ENCODE measurements at places on chromosomes 3 and 15.
A peak's percentile ranks its signal among the peaks of the same experiment; 100 is the strongest.

DNA sequence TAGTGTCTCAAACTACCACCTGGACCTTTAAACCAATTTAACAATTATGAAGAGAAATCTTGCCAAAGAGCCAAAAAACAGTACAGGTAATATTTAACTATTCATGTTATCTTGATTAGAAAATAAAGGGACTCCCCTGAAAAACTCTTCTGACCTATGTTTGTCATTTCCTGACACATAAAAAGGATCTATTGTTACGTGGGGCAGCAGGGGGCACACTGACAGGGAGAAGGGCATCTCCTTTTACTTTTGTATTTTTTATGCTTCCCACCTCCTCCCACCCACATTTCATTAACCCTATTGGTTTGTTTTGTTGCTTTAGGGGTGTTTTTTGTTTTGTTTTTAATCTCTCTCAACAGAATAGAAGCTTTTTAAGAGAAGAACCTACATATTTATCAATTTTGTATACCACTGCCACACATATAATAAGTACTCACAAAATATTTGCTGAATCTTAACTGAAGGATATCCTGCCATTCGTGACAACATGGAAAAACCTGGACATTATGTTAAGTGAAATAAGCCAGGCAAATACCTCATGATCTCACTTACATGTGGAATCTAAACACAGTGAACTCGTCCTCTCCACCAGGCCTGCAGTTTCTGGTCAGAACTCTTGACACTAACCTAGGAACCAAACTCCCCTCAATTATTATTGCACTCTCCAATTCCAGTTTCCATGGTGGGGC, 17.7 kb downstream of the STAG1 start:
- no peak for DNase-seq

GRCh38 chr15:99104788-99105513, at the start of gene SYNM:
Gene SYNM (plus strand): TSS chr15:99105080. CDS start chr15:99105200, 120 bp downstream.
- peak; percentile 59 for DNase-seq

DNA sequence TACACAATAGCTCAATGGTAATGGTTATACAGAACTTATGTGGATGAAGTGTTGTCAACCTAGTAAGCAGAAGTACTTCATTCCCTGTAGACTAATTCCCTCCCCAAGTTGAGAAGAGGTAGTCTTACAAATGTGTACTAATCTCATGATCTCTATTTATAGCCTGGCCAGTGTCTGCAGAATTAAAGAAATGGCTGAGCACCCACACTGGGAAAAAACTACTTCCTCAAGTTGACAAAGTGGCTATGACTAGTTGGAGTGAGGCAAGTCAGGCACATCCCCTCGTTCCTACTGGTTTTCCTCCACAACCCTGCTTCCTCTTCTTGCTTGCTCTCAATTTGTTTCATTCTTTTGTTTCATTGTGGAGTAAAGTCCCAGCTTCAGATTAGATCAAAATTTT, 566.7 kb upstream of the ZNF717 start:
- DNase-seq = no peak

GRCh38 chr3:87329065-87329464, 52.7 kb upstream of the POU1F1 start:
- no peak for DNase-seq

- DNase-seq = no peak
Observed at GRCh38 chr3:48711727-48712126, 5.3 kb downstream of the IP6K2 start.

- DNase-seq = no peak
Observed at GRCh38 chr3:12907729-12908128, 66.4 kb upstream of the RPL32 start.

GRCh38 chr3:131717493-131717892, 214.7 kb upstream of the MRPL3 start:
- DNase-seq = no peak

DNA sequence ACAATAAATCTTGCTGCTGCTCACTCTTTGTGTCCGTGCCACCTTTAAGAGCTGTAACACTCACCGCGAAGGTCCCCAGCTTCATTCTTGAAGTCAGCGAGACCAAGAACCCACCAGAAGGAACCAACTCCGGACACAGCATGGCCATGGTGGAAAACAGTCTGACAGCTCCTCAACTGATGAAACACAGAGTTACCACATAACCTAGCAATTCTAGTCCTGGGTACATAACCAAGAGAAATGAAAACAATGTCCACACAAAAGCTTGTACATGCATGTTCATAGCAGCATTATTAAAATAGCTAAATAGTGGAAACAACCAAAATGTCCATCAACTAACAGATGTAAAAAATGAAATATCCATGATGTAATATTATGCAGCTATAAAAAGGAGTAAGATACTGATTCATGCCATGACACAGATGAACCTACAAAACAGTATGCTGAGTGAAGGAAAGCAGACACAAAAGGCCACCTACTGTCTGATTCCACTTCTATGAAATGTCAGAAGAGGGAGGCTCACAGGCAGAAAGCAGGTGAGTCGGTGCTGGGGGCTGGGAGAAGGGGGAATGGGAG, 36.8 kb downstream of the VGLL4 start:
- no peak for DNase-seq

GRCh38 chr3:117144853-117145252, 435.3 kb downstream of the TUSC7 start:
- no peak for DNase-seq

DNA sequence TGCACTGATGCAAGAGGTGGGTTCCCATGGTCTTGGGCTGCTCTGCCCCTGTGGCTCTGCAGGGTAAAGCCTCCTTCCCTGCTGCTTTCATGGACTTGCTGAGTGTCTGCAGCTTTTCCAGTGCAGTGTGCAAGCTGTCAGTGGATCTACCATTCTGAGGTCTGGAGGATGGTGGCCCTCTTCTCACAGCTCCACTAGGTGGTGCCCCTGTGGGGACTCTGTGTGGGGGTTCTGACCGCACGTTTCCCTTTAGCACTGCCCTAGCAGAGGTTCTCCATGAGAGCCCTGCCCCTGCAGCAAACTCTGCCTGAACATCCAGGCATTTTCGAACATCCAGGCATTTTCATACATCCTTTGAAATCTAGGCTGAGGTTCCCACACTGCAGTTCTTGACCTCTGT, 329.8 kb upstream of the NAALADL2 start:
- no peak for DNase-seq

DNA sequence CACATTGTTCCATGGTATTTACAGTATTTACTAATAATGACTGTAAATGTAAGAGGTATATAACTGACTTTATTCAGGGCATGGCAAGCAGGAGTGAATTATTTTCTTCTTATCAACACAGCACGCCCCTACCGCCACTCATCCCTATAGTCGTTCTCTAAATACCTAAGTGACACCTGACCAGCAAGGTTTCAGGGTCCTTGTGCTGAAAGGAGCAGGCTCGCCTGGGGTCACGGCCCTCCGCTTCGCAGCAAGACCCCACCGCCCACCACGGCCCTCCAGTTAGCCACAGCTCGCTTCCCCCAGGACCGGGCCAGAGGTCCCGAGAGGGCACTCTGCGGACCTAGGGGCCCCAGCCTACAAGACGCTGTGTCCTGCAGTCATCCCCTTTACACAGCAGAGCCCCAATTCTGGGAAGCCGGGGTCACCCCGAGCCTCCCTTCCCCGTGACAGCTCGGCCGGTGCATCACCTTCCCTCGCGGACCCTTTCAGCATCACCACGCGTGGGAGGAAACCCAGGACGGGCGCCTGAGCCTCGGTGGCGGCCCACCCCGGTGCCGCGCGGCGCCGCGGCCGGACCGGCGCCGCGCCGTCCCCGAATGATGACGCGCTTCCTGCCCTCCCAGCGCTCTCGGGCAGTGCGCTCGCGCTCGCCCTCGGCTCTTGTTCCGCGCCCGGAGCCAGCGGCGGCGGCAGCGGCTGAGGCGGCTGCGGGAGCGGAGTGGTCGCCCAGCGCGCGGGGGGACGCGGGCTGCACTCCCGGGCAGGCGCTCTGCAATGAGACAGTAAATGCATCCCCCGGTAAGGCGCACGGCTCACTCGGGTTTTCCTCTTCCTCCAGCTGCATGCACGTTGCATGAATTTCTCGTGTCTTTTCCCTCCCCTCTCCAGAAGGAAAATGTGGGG, 225.1 kb upstream of the C2CD4B start:
- peak; percentile 71 for DNase-seq

- DNase-seq = no peak
Observed at GRCh38 chr15:52440414-52440813, 88.3 kb downstream of the MYO5A start.

- no peak for DNase-seq
Observed at GRCh38 chr3:59131016-59131766, 81.4 kb upstream of the CFAP20DC start.

DNA sequence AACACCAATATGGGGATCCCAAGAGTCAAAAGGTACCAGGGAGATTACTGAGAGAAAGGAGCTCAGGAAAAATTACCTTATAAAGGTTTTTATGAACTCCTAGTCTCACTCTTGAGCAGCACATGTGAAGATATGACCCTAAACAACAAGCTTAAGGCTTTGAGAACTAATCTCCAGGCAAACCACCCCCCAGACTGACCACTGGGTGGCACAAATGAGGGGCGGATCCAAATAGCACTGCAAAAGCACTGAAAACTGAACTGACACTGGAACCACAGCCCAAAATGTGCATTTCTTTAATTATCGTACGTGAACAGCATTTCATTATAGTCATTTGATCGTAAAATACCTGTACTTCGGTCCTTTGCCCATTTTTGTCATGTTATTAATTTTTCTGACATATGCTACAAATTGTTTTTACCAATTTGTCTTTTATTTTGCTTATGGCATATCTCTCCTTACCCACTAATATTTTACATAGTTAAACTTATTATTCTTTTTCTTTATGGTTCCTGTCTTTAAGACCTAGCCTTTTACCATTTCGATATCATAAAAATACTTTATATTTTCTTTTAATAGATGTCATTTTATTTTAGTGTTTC, 31.5 kb upstream of the TFDP2 start:
- no peak for DNase-seq

DNA sequence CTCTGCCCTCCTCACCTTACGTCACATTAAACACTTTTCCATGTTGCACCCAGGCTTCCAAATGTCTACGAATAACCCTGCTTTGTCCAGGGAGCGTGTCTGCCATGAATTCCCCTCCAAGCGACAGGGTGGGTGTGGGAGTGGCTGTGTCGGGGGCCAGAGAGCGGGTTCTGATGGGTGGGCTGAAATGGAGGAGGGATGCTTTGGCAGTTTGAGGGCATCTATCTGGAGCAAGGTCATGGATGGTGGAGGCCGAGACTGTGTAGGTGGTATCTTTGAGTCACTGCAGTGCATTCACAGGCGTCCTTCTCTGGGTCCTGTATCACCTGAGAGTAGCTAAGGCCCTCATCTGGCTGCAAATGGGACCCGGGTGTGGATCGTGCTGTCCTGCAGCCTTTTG, 36.6 kb downstream of the SMAD6 start:
- DNase-seq = no peak

DNA sequence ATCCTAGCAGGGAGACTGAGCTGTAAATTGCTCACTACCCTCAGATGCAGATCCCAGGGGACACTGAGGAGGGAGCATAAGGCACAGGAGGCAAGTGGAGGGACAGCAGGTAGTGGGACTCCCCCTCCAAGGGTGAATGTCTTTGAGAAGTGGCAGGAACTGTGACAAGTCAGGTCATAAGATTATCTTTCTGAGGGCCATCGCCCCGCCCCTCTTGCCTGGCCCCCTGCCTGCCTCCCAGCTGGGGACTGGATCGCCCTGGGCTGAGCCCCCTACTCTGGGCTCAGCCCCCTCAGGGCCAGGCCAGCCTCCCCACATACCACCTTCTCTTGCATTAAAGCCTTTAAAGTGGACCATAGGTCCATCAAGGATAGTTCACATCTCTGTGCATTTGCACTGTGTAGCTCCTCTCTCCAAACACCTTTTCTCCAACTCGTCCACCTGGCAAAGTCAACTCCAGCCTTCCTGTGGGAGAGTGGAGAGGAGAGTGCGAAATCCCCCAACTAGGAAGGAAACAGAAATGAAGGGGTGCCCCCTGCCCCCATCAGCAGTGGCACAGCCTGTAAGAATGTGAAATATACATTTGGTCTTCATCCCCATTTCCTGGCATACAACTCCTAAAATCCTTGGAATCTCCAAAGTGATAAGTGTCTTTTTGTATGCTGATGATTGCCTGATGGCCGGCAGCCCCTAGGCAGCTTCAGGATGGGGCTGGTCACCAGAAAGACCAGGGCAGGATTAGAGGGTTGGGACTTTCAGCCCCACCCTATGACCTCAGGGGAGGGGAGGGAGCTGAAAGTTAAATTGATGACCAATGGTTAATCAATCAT, 14.7 kb downstream of the PIF1 start:
- DNase-seq = no peak

- no peak for DNase-seq
Observed at GRCh38 chr3:46843508-46843907, 19.7 kb downstream of the MYL3 start.

DNA sequence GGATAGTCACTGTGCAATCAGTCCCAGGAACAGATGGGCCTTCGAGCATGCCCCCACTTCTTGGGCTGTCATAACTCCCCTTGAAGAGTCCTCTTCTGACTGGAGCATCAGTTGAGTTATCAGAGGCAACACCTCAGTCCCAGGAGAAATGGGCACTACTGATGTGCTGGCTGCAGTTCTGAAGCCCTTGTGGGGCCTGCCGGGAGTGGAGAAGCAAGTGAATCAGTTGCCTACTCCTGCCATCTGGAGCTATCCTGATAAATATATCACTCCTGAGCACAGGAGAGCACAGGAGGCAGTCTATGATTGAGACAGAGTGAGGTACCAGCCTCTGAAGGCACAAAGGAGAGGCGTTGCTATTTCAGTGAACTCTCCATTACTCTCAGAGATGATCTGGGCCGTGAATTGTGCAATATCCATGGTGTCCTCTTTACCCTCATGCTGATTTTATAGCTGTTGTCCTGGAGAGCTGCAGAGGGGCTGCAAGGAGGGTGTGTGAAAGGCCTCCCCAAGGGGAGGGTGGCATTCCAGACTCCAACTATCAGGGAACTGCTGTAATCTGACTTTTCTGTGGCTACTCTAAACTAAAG, 344.2 kb upstream of the ROPN1 start:
- DNase-seq = no peak

- no peak for DNase-seq
Observed at GRCh38 chr15:51155016-51155580, 60.4 kb upstream of the TNFAIP8L3 start.

DNA sequence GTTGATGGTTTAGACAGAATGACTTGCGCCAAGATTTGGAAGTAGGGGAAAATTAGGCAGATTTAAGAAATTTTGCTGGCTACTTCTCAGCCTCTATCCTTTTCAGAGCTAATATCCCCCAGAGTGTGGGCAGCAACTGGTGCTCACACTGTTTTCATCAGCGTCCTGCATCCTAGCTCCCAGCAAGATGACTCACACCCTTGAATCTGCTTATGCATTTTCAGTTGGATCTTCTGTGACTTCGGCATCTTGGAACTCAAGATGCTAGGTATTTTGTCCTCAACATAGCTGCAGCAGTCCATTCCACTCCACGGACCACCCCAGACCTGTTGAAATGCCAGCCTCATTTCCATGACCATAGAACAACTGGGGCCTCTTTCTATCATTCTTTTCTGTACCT, 336.1 kb upstream of the NR2F2 start:
- no peak for DNase-seq

DNA sequence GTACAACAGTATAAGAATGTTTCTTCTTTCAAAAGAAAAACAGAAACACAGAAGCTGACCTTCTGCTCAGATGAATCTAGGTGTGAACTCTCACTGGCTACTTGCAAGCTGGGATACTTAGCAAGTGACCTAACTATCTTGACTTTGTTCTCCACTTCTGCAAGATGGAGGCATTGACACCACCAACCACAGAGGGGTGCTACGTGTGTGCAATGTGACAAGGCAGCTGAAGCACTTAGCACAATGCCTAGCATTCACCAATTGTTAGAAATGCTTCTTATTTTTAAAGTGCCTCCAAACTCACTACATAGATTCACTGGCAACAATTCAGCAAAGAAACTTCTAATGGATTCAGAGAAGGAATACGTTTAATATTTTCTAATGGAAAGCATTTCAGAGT, 331.4 kb upstream of the WNT5A start:
- DNase-seq = no peak

GRCh38 chr3:13157986-13158385, 84.8 kb upstream of the IQSEC1 start:
- no peak for DNase-seq

Data from activated CD4-positive, CD25-positive, alpha-beta regulatory T cell treated with anti-CD3 and anti-CD28 coated beads, Interleukin-2, amount 50 U/mL, for 72 hours (primary cell).